ENCODE measurements at places on chromosomes 5 and 9.
A peak's percentile ranks its signal among the peaks of the same experiment; 100 is the strongest.

DNA sequence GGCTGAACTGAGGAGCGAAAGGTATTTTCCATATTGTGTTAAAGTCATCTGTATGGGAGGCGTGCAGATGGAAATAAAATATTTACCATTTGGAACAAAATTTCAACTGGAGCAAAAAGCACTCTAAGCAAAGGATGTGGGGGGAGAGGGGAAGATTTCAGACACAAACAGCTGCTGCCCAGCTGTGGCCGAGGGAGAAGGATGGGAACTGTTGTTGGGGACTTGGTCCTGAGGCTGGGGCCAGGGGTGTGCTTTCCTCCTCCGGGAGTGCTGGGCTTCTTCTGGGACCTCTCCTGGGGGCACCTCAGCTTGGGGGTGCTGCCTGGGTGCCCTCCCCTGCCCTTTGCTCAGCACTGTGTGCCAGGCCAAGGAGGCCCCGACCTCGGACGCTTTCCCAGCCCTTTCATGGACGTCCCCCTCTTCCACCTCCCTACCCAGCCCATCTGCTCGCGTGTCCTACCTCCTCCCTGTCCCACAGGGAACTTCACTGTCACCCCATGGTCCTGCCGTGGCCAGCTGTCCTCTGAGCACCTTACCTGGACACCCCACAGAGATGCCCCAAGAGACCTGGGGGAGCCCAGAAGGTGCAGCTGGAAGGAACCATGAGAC, 101.9 kb upstream of the COL5A1 start:
- no peak for DNase-seq

GRCh38 chr5:9363026-9363425, 182.8 kb downstream of the SEMA5A start:
- DNase-seq = no peak

GRCh38 chr5:177548495-177548894, 5.9 kb downstream of the FAM193B start:
- DNase-seq = no peak

DNA sequence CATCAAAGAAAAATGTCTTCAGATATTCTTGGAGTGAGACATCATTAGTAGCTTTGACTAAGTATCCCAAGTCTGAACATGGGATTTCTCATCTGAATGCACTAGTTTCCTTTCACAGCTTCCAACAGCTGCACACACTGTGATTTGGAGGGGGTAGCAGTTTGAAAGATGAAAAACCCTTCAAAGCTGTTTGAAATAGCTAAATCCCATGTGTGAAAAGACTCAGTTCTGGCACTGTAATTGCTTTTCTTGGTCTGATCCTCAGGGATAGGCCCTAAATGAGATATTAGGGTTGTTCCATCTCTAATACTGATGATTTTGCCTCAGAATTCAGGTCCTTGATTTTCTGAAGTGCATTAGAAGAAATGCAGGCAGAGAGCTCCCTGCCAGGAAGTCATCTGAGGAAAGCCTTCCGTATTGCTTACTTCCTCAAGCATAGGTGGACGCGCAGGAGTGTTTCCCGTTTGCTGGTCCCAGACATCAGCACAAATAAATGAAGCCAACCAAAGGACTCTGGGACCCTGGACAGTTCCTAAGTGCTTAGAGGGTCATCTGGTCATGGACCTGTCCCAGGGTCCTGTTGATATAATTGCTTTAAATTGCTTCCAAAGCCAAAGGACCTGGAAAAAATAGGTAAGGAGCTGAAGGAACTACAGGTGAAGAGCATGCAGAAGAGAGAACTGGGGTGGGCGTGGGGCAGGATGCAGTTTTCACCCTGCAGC, 25.6 kb upstream of the FRMPD1 start:
- DNase-seq = no peak

GRCh38 chr9:121645853-121646807, 5.3 kb upstream of the DAB2IP start:
- DNase-seq = no peak

DNA sequence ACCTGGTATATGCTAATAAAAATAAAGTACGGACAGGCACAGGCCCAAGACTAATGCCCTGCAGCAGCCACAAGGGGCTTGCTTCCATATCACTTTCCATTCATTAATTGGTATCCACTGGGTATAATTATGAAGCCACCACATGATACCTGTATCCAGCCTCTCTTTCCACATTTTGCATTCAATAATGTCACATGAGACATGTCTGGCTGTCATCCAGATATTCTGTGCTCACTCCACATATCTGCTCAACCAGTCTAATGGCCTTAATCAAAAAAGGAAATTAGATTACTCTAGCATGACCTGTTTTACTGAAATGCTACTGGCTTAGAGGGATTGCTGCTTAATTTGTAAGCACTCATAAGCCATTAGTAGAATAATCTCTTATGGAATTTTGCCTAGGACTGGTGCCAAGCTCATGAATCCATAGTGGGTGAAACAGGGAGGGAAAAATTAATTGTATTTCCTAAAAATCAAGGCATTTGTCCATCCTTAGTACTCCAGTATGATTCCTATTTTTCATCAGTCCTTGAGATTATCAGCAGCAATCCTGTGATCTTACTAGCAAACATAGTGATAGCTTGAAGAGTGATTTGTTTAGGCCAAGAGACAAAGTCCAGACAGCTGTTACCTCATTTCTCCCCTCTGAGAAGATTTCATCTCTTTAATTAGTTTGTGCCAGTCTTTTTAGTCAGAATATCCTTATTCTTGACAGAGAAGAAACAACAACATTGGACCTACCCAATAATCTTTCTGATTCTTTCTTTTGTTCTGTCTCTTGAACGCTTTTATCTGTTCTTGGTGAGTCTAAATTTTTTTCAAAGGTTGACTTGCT, 119.2 kb upstream of the ABCA1 start:
- DNase-seq = no peak

- no peak for DNase-seq
Observed at GRCh38 chr9:122371846-122372245, 1.0 kb downstream of the PTGS1 start.

DNA sequence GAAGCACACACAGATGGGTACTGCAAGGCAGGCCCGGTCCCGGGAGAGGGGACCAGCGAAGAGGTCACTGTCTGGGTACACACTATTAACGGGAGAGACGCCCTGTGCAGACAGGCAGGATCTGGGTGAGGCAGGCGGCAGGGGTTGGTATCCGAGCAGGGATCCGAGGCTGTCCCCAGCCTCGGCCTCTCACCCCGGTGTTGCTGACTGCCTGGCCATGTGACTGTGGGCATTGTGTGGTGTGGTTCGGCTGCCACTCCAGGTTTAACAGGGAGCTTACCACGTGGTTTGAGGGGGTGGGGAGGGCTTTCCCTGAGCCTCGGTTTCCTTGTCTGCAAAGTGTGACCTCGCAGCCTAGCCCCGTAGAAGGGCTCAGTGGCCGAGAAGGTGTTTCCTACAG, 11.1 kb upstream of the RALGDS start:
- DNase-seq = no peak

DNA sequence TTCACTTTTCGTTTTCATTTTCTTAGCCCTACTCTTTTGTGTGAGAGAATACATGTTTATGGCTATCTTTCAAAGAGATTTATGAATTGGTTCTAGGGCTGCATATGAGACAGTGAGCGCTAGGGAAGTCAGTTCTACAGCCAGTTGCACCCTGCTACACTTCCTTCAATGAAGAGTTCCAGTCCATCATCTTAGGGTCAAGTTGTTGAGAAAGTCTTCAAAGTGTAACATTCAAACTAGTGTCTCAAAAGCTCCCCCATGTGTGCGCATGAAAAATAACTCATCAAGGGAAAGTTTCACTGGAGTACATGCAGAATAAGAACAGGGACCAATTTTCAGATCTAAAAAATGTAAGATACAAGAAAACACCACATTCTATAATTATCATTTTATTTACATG, 317.2 kb downstream of the DEPDC1B start:
- DNase-seq = peak; percentile 15

GRCh38 chr9:6183227-6183551, 32.4 kb upstream of the IL33 start:
- DNase-seq = no peak

DNA sequence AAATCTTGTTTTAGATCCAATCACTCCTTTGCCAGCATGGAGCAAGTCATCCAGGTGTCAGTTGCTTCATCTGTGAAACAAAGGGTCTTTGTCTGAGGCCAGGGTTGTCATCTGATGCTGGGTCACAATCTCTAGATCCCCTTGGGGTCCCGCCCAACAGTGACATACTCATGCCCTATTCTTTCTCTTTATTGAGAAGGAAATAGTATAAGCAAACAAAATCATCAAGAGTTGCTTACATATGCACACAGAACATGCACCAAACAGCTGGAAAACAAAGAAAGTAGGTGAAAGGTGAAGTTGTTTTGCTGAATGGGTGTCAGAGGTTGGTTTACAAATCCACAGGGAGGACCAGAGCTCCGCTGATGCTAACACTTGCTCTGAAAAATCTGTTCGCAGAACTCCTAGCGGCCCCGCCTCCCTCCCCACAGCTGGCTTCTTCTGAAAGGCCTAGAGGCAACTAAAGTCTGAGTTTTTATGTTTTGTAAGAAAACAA, 106.1 kb upstream of the SLC44A1 start:
- no peak for DNase-seq

GRCh38 chr9:88738709-88739108, 203.7 kb downstream of the NXNL2 start:
- peak; percentile 89 for DNase-seq

GRCh38 chr5:16886793-16887345, 49.2 kb downstream of the MYO10 start:
- DNase-seq = no peak

DNA sequence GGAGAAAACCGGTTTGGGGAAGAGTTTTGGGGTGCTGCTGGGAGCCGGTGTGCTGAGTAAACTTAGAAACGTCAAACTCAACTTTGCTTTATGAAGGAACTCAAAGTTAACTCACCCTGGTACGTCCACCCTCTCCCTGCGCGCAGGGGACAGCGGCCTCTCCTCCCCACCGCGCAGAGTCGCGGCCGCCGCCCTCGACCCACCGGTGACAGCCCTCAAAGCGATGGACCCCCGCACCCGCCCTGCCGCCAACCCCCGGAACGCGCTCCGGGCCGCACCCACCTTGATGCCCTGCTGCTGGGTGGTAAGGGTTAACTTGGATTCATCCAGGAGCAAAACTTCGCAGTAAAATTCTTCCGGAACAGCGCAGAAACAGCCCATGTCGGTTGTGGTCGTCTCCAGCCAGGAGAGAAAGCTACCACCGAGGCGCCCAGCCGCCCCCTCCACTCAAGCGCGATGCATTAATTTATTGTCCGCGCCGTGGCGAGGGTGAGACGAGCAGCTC, 366 bp downstream of the EPB41L4A start:
- DNase-seq = no peak

GRCh38 chr9:89969881-89970639, 365.2 kb downstream of the GADD45G start:
- no peak for DNase-seq

GRCh38 chr5:36696059-36696673, 89.8 kb downstream of the SLC1A3 start:
- DNase-seq = no peak

GRCh38 chr9:128728298-128728697, 4.4 kb upstream of the ZDHHC12 start:
- DNase-seq = no peak

DNA sequence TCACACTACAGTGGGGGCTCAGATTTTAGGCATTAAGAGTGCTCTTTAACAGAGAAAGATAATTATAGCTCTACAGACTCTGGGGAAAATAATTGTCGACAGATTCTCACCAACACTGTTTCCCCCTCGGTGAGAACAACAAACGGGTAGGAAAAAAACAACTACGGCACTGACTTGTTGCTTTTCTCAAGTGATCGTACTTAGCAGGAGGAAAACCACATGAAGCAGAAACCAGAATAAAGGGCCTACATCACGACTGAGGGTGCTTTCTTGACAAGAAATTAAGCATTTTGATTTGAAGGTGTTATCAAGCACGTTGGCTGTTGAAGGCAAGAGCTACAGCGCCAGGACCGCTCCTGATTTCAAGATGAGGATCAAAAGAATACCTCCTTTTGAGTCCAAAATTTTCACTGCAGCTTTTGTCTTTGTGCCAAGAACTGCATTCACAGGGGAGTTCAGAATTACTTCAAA, 27.2 kb upstream of the CER1 start:
- no peak for DNase-seq

DNA sequence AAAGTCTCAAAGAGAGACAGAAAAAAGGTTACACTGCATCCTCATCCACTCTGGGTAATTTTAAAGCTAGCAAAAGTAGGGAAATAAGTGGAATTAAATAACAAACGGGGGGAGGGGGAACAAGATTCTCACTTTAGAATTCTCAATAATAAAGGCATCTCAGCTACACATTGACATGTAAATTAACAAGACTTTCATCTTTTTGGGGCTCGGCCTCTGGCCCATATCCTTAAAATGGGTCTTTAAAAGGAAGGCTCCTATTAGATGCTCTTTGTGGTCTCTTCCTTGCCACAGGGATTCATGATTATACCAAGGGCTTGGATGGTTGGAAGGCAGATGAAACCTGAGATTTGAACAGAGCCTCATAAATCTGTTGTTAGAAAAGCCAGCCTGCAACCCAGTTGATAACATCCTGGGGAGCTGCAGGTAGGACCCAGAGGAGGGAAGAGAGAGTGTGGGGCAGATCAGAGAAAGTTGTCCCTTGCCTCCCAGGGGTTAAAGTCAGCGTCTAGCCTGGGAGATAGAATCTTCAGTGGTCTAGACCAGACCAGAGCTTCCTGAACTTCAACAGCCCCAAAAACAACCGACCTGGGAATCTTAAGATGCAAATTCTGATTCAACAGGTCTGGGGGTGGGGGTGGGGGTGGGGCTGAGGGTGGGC, 135.9 kb downstream of the GCNT1 start:
- no peak for DNase-seq

GRCh38 chr9:8491563-8491962, 692.0 kb upstream of the DMAC1 start:
- no peak for DNase-seq

DNA sequence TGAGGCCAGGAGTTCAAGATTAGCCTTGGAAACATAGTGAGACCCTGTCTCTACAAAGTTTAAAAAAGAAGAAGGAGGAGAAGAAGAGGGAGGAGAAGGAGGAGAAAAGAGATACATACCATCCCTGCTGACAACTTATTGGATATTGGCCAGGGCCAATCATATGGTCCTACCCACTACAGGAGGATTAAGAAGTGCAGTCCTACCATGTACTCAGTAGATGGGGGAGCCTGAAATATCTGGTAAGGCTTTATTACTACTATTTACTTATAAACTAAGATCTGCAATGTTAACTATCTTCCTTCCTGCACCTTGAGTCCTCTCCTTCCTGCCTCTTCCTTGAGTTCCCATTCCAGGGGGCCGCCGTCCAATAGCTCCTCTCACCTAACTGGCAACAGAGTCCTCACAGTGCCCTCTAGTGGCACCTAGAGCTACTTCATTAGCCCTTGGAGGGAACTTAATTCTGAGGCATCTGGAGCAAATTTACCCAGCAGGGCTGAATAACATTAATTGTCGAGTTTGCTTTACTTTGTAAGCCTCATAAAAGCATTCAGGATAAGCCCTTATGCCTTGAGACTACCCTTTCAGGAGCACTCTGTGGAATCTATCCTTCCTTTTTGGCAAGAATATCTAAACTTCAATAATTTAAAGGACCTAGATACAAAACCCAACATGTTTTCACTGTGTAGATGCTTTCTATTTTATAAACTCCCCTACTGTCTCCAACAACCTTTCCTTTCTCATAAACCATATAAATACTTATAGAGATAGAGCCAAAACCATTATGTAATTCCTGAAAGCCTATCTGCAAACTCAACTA, 39.1 kb upstream of the RANBP6 start:
- DNase-seq = peak; percentile 51
